ENCODE measurements at places on chromosomes 2 and 18. TPM values are rescaled to one million over a fixed set of nuclear protein-coding genes. Genes with fewer than 3 reads are reported as not detected.

The HDLBP gene
- polyA plus RNA-seq: 405 TPM

The LBX2 gene
- polyA plus RNA-seq: 7.9 TPM

The ELOA2 gene
- not detected for polyA plus RNA-seq

The ASB18 gene
- not detected for polyA plus RNA-seq

The MYCN gene
- 38.1 TPM for polyA plus RNA-seq

The NT5DC4 gene
- 1.4 TPM for polyA plus RNA-seq

The NTSR2 gene
- polyA plus RNA-seq: not detected

The MBOAT2 gene
- 71.6 TPM for polyA plus RNA-seq

The MATN3 gene
- polyA plus RNA-seq: 2.5 TPM

The CCDC121 gene
- 12.1 TPM for polyA plus RNA-seq

The ADAM23 gene
- polyA plus RNA-seq: 7.1 TPM

The SERPINB3 gene
- not detected for polyA plus RNA-seq

The SLC40A1 gene
- 112 TPM for polyA plus RNA-seq

The GNAL gene
- 5.8 TPM for polyA plus RNA-seq
